ENCODE measurements at places on chromosomes 3 and 15. TPM values are rescaled to one million over a fixed set of nuclear protein-coding genes. Genes with fewer than 3 reads are reported as not detected.

DNA sequence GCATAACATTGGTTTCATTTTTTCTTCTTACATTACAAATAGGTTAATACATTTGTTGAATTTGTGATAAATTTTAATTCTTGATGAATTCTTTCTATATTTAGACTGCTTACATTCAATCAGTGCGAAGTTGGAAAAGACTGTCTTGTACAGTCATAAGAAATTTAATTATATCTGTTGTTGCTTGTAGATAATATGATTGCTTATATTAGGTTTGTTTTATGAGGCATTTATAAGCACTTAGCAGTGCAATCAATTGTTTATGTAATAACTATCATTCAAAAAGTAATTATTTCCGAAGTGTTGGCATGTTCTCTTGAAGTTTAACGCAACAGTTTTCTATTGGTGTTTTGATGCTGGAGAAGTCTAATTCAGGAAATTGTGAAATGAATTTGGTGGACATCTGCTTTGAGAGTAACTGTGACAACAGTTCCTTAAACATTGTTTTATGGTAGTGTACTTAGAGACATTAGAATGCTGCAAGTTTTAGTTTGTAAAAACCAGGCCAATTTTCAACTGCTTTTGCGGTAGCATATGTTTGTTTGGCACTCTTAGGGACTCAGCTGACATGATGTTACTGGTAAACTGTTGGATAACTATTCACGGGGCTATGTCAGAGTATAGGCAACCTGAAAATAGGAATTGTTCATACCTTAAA, 99.7 kb downstream of the NAALADL2 start:
- DNase-seq, result no peak
- H3K4me1 ChIP-seq, result no peaks in the 10 kb centered on the region
- H3K4me3 ChIP-seq, result no peak overlapping the region

DNA sequence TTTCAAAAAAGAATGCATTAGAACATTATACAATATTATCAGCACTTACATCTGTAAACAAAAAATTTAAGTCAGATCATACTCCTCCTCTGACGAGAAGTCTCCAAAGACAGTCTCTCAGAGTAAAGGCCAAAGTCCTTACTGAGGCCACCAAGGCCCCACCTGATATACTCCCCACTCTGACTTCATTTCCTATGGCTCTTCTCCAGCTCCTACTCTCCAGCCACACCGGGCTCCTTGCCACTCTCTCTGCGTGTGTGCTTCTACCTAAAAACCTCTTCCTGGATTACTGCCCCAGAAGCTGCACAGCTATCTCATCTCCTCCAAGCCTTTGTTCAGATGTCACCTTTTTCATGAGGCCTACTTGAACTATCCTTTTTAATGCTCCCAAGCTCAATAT, 5.0 kb downstream of the DCP1A start:
- no peak overlapping the region for H3K4me3 ChIP-seq
- peaks cover 5% of the 10 kb centered on the region for H3K36me3 ChIP-seq
- H3K4me1 ChIP-seq, result peaks cover 28% of the 10 kb centered on the region
- no peak overlapping the region for H3K27ac ChIP-seq

GRCh38 chr3:126848991-126849390, 133.9 kb upstream of the PLXNA1 start:
- H3K27ac ChIP-seq, result no peak overlapping the region
- no peak for DNase-seq
- H3K4me3 ChIP-seq, result no peak overlapping the region
- no peaks in the 10 kb centered on the region for H3K27me3 ChIP-seq
- no peaks in the 10 kb centered on the region for H3K36me3 ChIP-seq
- no peaks in the 10 kb centered on the region for H3K4me1 ChIP-seq

GRCh38 chr15:97683831-97684230, 276.7 kb upstream of the ARRDC4 start:
- H3K4me3 ChIP-seq, result no peak overlapping the region
- no peak for DNase-seq
- no peak overlapping the region for H3K27ac ChIP-seq
- H3K4me1 ChIP-seq, result no peaks in the 10 kb centered on the region
- no peaks in the 10 kb centered on the region for H3K27me3 ChIP-seq
- H3K36me3 ChIP-seq, result no peaks in the 10 kb centered on the region

The CD200R1 gene
- polyA plus RNA-seq, result 22.6 TPM

DNA sequence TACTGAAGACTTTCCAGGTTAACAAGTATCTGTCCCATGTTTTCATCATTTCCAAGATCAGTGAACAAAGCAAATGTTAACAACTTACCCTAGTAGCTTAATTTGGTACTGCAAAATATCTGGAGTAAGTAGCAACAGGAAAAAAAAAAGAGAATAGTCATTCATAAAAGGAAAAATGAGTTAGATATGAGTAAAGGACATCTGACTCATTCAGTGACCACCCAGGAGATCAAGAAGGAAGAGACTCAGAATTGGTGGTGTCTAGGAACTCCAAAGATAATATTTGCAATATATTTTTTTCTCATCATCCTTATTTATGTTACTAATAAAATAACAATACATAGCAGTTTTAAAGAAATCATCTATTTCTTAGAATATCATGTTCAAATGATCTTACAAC, 253.8 kb upstream of the COL8A1 start:
- no peak for DNase-seq
- H3K4me3 ChIP-seq, result no peak overlapping the region
- H3K4me1 ChIP-seq, result no peaks in the 10 kb centered on the region
- no peaks in the 10 kb centered on the region for H3K27me3 ChIP-seq

- H3K36me3 ChIP-seq, result no peaks in the 10 kb centered on the region
- no peak overlapping the region for H3K27ac ChIP-seq
- no peaks in the 10 kb centered on the region for H3K27me3 ChIP-seq
- H3K4me1 ChIP-seq, result no peaks in the 10 kb centered on the region
- no peak for DNase-seq
- no peak overlapping the region for H3K4me3 ChIP-seq
Observed at GRCh38 chr3:126414961-126415660, 20.4 kb downstream of the CFAP100 start.

GRCh38 chr3:124599147-124599765, 131.0 kb upstream of the UMPS start:
- H3K27me3 ChIP-seq, result no peaks in the 10 kb centered on the region
- H3K4me3 ChIP-seq, result no peak overlapping the region
- DNase-seq, result no peak
- H3K4me1 ChIP-seq, result no peaks in the 10 kb centered on the region

The VPS39 gene
- 21.2 TPM for polyA plus RNA-seq

DNA sequence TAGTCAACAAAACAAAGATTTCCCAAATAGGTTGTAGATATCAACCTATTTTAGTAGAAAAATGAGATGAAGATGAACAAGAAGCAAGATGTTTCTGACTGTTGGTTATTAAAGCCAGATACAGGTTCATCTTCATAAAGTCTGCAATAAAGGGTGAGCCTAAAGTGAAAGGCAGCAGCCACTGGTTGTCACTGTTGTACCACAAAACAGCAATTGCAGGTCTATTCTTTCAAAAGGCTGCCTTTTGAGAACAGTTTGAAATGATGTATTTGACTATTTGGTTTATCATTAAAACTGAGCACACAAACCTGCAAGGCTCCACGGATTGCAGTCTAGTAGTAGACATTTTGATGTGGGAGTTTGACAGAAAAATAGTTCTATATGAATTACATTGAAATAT, 543.4 kb downstream of the GBE1 start:
- no peaks in the 10 kb centered on the region for H3K27me3 ChIP-seq
- no peaks in the 10 kb centered on the region for H3K36me3 ChIP-seq
- H3K4me1 ChIP-seq, result no peaks in the 10 kb centered on the region
- no peak overlapping the region for H3K27ac ChIP-seq

DNA sequence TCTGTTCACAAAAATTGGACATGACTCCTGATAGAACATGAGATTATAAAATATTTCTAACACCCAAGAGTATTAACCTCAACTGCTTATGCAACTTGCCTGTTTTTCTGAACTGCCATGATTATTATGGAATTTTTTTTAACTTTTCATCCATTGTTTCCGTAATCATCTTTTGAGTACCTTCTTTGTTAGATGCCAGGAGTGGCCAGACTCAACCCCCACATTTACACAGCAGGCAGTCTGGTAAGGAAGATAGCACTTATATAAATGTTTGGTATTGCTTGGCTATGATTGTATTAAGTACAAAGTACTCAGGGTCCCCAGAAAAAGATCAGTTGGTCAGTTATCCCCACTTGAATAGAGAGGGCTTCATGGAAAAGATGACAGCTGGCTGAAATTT, 74.3 kb downstream of the CRYBG3 start:
- no peaks in the 10 kb centered on the region for H3K27me3 ChIP-seq
- no peaks in the 10 kb centered on the region for H3K36me3 ChIP-seq
- DNase-seq, result no peak
- H3K4me1 ChIP-seq, result no peaks in the 10 kb centered on the region
- H3K27ac ChIP-seq, result no peak overlapping the region
